ENCODE measurements at places on chromosomes 3 and 15.

- H3K27me3 ChIP-seq, result no peaks in the 10 kb centered on the region
- H3K4me3 ChIP-seq, result no peak overlapping the region
- no peaks in the 10 kb centered on the region for H3K4me1 ChIP-seq
Observed at GRCh38 chr3:95120921-95121320, 1058.1 kb downstream of the NSUN3 start.

GRCh38 chr15:36373550-36373949, 205.9 kb upstream of the CDIN1 start:
- H3K4me3 ChIP-seq, result no peak overlapping the region
- H3K4me1 ChIP-seq, result peaks cover 28% of the 10 kb centered on the region
- H3K27ac ChIP-seq, result no peak overlapping the region

DNA sequence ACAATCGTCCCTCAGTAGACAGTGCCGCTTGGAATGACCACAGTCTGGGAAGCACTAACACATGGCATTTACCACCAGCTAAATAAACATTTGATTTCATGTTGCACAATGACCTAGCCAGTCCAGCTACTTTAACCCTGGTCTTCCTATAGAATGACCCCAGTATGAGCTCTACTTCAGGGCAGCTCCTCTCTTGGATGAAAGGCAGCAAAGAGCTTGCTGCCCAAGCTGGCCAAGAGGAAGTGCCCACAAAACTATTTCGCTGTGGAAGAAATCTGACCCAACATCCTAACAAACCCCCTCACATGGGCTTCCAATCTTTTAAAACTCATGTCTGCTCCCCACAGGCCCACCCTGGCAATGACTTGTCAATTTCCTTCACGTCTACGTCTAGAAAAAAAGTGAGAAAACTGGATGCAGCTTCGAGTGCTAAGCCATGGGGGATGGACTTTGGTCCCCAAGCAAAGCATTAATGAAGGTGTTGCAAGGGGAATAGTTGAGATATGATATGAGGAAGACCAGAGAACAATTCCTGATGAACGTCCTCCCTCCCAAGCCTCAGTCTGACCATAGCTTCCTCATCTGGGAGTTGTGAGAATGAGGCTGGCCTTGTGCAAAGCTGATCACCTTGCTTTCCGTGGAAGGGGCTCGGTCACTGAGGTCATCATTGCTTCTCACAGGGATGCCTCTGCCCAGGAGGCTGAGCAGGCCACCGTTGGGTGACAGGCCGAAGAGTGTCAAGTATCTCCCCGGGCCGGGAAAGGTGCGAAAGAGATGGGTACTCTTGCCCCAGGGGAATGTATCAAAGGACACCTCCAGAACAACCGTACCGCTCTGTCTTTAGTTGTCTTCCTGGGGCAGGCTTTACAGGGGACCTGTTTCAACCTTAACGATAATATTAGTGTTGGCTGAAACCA, 964 bp downstream of the SLC25A20 start:
- H3K27ac ChIP-seq, result peak overlapping the region; percentile 56
- H3K4me3 ChIP-seq, result peak overlapping the region; percentile 97
- H3K4me1 ChIP-seq, result peaks cover 17% of the 10 kb centered on the region

GRCh38 chr3:183085634-183086390, 13.5 kb downstream of the MCCC1 start:
- H3K27me3 ChIP-seq, result no peaks in the 10 kb centered on the region
- no peak overlapping the region for H3K4me3 ChIP-seq
- H3K4me1 ChIP-seq, result peaks cover 2% of the 10 kb centered on the region
- H3K27ac ChIP-seq, result peak overlapping the region; percentile 49

DNA sequence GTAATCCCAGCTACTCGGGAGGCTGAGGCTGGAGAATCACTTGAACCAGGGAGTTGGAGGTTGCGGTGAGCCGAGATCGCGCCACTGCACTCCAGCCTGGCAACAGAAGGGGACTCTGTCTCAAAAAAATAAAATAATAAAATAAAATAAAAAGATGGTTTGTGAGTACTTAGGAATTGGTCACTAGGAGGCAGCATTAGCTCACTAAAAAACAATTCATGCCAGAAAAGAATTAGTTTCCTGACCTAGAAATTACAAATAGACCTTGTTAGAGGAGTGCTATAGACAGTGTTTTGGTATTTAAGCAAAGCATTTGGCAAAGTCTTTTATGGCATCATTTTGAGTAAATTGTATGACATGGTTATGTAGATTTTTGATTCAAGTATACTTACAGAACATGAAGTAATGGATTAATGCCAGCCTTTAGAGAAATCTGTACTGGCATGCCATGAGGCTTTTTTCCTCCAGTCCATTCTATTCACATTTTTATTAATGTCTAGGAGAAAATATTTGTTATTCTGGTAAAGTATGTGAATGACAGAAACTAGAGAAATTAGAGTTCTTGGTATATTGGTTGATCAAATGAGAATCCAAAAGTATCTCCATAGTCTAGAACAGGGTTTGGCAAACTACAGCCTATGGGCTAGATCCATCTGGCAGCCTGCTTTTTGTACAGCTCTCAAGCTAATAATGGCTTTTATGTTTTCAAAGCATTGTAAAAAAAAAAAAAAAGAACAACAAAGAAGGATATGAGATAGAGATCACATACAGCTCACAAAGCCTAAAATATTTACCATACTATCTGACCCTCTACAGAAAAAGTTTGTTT, 81.6 kb downstream of the LRRC49 start:
- no peaks in the 10 kb centered on the region for H3K27me3 ChIP-seq
- no peaks in the 10 kb centered on the region for H3K36me3 ChIP-seq
- DNase-seq, result peak; percentile 11
- H3K27ac ChIP-seq, result no peak overlapping the region
- H3K4me1 ChIP-seq, result peaks cover 12% of the 10 kb centered on the region
- no peak overlapping the region for H3K4me3 ChIP-seq

DNA sequence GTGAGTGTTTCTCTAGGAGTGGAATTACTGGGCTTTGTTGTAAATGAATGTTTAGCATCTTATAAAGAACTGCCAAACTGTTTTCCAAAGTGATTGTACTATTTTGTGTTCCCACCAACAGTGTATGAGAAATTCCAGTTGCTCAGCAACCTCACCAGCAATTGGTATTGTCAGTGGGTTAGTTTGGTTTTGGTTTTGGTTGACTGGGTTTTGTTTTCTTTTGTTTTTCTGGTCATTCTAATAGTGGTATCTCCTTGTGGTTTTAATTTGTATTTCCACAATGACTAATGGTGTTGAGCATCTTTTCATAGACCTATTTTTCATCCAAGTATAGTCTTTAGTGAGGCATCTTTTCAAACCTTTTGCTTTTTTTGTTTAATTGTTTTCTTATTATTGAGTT, 27.1 kb downstream of the FILIP1L start:
- H3K27ac ChIP-seq, result peak overlapping the region; percentile 50
- H3K4me3 ChIP-seq, result no peak overlapping the region
- H3K27me3 ChIP-seq, result no peaks in the 10 kb centered on the region
- peaks cover 27% of the 10 kb centered on the region for H3K4me1 ChIP-seq
- peak; percentile 42 for DNase-seq

GRCh38 chr3:45869638-45870037, 16.7 kb upstream of the CCR9 start:
- H3K4me3 ChIP-seq, result no peak overlapping the region
- no peaks in the 10 kb centered on the region for H3K4me1 ChIP-seq
- DNase-seq, result no peak
- no peak overlapping the region for H3K27ac ChIP-seq

- no peaks in the 10 kb centered on the region for H3K4me1 ChIP-seq
- no peak overlapping the region for H3K4me3 ChIP-seq
- H3K27me3 ChIP-seq, result no peaks in the 10 kb centered on the region
- H3K36me3 ChIP-seq, result no peaks in the 10 kb centered on the region
- DNase-seq, result no peak
- H3K27ac ChIP-seq, result no peak overlapping the region
Observed at GRCh38 chr15:100448481-100448880, 80.3 kb downstream of the CERS3 start.

DNA sequence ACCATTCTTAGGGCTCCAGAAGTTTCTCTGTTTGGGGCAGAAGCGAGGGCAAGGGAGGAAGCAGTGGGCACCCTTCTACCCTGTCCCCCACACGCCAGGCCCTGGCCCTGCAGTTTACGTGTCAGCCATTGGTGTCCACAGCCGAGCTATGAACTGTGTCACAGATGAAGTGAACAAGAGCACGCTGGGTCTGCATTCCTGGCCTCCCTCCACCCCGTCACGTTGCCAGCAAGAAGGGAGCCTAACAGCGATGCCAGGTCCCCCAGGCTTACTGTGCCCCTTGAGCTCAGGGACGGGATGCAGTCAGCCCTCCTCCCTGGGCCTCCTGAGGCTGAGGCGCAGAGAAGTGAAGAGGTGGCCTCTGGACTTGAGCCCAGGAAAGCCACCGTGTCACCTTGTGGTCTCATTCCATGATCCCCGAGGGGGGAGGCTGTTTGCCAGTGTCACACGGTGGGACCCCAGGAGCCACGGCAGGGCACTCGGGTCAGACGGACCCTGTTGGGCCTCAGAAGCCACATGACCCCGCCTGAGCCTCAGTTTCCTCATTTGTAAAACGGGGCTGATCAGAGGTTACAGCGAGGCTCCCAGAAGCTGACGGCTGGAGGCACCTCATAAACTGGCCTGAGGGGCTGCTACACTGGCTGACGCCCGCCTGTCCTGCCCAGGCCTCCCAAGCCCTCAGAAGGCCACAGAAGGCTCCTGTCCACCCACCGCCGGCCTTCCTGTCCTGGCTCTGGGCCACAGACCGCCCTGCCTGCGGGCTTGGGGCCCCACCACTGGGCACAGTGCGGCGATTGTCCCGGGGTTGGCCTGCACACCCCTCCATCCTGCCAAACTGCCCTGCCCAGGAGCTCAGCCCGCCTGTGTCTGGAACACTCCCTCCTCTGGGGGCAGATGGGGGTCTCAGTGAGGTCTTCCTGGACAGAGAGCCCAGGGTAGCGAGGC, 18.6 kb downstream of the IQSEC1 start:
- H3K4me1 ChIP-seq, result no peaks in the 10 kb centered on the region
- H3K36me3 ChIP-seq, result no peaks in the 10 kb centered on the region
- no peak overlapping the region for H3K27ac ChIP-seq
- DNase-seq, result peak; percentile 90

GRCh38 chr15:39018966-39019365, 454.4 kb upstream of the RASGRP1 start:
- H3K27me3 ChIP-seq, result no peaks in the 10 kb centered on the region
- no peak overlapping the region for H3K27ac ChIP-seq
- H3K36me3 ChIP-seq, result no peaks in the 10 kb centered on the region
- peak; percentile 31 for DNase-seq

- no peak for DNase-seq
- H3K4me3 ChIP-seq, result no peak overlapping the region
- H3K4me1 ChIP-seq, result no peaks in the 10 kb centered on the region
- no peaks in the 10 kb centered on the region for H3K27me3 ChIP-seq
Observed at GRCh38 chr3:131454501-131454900, 48.3 kb downstream of the MRPL3 start.

GRCh38 chr3:126422571-126423091, 27.9 kb downstream of the CFAP100 start:
- DNase-seq, result peak; percentile 73
- no peaks in the 10 kb centered on the region for H3K4me1 ChIP-seq
- no peaks in the 10 kb centered on the region for H3K36me3 ChIP-seq
- H3K4me3 ChIP-seq, result no peak overlapping the region
- peaks cover 11% of the 10 kb centered on the region for H3K27me3 ChIP-seq

- H3K4me3 ChIP-seq, result no peak overlapping the region
- DNase-seq, result peak; percentile 76
- H3K27ac ChIP-seq, result peak overlapping the region; percentile 49
- peaks cover 7% of the 10 kb centered on the region for H3K4me1 ChIP-seq
Observed at GRCh38 chr3:65713016-65713415, 325.7 kb downstream of the MAGI1 start.

DNA sequence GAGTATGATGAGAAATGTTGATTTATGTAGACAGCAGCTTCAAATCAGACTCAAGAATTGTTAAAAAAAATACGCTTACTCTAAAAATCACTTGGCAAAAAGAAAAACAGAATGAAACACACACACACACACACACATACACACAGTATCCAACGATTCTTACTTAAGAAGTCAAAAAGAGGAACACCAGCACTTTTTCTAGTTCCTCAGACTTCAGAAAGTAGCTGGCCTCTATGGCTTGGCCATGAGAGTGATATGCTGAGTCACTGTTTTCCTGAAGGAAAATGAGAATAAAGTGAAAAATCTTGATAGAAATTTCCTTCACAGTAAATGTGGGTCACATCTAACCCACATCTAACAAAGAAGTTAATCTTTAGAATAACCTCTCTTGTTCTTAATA, 22.1 kb downstream of the CNTN3 start:
- H3K27me3 ChIP-seq, result no peaks in the 10 kb centered on the region
- H3K4me1 ChIP-seq, result no peaks in the 10 kb centered on the region
- H3K4me3 ChIP-seq, result no peak overlapping the region

- H3K27ac ChIP-seq, result no peak overlapping the region
- H3K4me3 ChIP-seq, result no peak overlapping the region
- H3K36me3 ChIP-seq, result no peaks in the 10 kb centered on the region
- DNase-seq, result no peak
Observed at GRCh38 chr3:74033381-74033780, 408.6 kb upstream of the PDZRN3 start.

GRCh38 chr3:170531054-170531453, 54.8 kb downstream of the SLC7A14 start:
- H3K36me3 ChIP-seq, result no peaks in the 10 kb centered on the region
- H3K27me3 ChIP-seq, result peaks cover 5% of the 10 kb centered on the region
- peaks cover 11% of the 10 kb centered on the region for H3K4me1 ChIP-seq
- no peak for DNase-seq
- no peak overlapping the region for H3K4me3 ChIP-seq

- no peak overlapping the region for H3K27ac ChIP-seq
- H3K27me3 ChIP-seq, result no peaks in the 10 kb centered on the region
- DNase-seq, result no peak
- H3K36me3 ChIP-seq, result no peaks in the 10 kb centered on the region
- peaks cover 22% of the 10 kb centered on the region for H3K4me1 ChIP-seq
- no peak overlapping the region for H3K4me3 ChIP-seq
Observed at GRCh38 chr3:187920913-187921312, 175.6 kb upstream of the BCL6 start.

DNA sequence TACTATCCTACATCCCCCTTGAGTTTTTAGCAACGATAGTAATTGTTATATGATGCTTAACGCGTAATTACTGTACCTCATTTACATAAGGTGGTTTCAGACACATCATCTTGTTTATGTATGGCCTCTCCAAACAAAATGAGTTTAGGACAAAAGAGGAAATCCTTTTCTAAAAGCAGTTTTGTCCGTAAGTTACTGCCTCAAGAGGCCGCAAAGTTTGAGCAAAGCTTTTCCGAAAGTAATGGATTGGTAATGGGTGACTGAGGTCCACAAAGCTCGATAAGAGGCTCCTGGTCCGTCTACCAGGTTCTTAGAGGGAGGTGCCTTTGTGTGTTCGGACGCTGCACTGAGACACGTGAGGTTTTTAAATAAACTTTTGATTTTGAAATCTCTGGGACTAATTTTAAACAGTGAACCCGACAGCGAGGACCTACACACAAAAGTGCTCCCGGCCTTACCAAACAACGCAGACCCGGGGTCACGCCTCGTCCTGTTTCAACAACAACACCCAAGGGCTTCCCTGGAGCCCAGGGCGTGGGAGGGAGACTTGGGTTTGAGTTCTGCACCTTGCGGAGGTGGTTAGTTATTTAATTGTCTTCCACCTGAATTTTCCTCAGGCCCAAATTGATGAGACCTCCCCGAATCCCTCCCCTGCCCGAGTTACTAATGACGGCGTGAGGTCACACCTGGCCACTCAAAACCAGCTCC, 456 bp upstream of the C15orf61 start:
- H3K36me3 ChIP-seq, result no peaks in the 10 kb centered on the region
- peak overlapping the region; percentile 95 for H3K4me3 ChIP-seq
- peaks cover 24% of the 10 kb centered on the region for H3K4me1 ChIP-seq
- peak overlapping the region; percentile 89 for H3K27ac ChIP-seq

Data from osteoblast (primary cell).